Kasumi-1 (cell line): ENCODE measurements at places on chromosomes 2 and 18.

DNA sequence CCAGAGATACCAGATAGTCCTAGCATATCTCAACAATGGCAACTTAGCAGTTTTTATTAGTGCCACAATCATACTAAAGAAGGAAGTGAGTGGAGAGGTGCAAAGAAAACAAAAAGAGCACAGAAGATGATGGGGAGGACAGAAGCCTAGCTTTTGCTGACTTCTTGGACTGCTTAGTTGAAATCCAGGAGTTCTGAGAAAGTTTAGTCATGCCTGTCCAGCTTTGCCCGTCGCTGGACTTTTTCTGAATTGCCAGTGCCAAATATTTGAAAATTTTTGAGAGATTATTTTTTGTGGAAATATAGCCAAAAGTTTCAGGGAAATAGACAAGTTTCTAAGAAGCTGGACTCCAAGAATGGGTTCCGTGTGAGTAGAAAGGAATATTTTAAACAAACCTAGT, 558.7 kb upstream of the TNP1 start:
- no peak for DNase-seq

- DNase-seq = no peak
Measured at GRCh38 chr18:48111587-48111986, 181.1 kb upstream of the SMAD2 start.

DNA sequence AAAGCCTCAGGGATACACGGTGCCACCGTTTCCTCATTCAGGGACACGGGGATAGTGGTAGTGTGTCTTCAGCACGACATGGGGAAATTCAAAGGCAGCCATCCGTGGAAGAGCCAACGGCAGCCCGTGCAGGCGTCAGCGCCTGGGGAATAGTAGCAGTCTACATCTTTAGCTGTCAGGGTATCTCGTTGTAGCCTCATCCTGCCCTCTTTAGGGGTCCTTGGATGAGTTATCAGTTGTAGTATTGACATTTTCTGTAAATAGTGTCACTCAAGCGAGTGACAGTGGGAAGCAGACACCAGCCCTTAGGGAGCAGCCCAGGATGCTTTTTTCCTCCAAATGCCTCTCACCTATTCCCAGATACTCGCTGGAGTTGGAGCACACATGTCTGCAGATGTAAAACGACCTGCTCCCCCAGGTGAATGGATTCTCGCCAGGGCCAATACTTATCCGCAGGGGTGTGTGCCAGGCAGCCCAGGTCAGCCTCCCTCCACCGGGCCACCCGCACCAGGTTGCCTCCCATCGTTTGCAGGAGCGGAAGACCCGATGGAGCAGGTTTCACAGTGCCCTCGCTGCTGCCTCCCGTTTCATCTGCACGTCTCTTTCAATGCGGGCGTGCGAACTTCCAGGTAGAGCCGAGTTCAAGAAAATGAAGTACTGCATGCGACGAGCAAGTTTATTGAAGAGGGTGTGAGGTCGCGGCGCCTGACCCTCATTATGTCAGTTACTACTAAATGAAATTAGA, 41.0 kb downstream of the AGAP1 start:
- no peak for DNase-seq

GRCh38 chr18:42268186-42268725, 313.2 kb downstream of the PIK3C3 start:
- DNase-seq = no peak

- DNase-seq = no peak
Measured at GRCh38 chr2:48433682-48434081, 96.3 kb upstream of the STON1 start.

- DNase-seq = no peak
Measured at GRCh38 chr2:18750672-18751554, 161.5 kb upstream of the NT5C1B start.

DNA sequence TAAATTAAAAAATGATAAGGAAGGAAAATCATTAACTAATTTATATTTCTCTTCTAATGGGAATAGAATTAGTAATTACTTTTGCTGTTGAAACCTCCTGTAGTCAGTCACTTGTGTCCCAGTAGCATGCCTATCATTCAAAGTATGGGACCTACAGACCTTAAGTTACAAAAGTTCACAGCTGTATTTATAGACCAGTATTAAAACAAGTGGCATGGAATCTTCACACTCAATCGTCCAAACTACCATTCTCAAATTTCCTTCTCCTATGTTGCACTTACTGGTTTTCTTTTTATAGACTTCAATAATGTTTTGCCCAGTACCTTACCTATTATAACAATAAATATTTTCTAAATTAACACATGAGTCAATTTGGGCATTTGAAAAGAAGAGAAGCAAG, 639.9 kb downstream of the ERBB4 start:
- DNase-seq = no peak

DNA sequence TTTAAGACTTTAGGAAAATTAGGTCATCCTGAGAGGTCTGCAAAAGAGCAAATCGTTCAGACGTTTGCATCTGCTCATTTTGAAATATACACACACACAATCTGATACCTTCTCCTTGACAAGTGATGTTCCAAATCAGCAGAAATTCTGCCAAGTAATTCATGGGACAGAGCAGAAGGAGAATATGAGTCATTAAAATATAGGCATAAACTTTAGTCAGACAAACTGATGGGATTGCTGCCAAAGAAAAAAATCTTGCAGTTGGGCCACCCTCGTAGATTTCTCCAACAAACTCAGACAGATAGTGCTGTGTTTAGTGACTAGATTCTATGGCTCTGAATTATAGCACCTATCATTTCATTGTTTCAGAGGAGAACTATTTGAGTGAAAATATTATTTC, 336.3 kb downstream of the NYAP2 start:
- no peak for DNase-seq

- no peak for DNase-seq
Measured at GRCh38 chr18:12750076-12750714, 47.4 kb downstream of the PSMG2 start.

- no peak for DNase-seq
Measured at GRCh38 chr2:161761160-161761559, 136.9 kb downstream of the SLC4A10 start.

DNA sequence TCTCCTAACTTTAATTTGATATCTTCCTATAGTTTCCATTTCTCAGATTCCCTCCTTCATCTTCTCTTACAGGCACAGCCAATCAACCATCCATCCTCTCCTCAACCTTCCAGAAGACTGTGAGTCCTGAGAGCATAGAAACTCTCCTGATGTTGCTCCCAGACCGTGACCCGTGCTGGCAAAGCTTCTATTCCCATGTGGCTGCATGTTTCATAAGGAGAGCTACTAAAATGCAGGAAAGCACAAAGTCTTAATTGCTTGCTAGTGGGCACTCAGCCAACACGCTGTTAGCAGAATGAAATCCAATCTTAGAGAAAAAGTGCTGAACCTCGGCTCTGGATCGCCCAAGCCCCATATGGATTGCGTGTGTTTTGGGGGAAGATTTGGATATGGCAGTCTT, 1244.7 kb upstream of the ZEB2 start:
- no peak for DNase-seq
